ENCODE measurements at places on chromosomes 1 and 21.

DNA sequence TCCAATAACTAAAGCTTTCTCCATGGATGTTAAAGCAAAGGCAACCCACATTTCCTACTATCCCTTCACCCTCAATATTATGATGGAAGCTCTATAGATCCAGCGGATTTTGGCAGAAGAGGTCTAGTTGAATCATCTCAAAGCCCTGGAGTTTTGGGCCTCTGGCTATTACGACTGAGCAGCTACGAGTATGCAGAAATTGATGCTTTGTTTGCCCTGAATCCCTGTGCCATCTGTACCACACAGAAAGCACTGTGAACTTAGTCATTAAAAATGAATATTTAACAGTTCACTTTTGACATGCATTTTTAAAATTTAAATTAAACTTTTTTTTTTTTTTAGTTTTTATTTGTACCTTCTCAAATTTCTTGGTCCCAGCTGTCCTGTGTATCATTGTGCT is 705.4 kb upstream of the PTBP2 start:
- no peak for DNase-seq

GRCh38 chr1:182301467-182302198 is 90.0 kb downstream of the GLUL start:
- DNase-seq, result no peak

- DNase-seq, result no peak
Observed at GRCh38 chr1:236823559-236823958, 28.5 kb downstream of the MTR start.

DNA sequence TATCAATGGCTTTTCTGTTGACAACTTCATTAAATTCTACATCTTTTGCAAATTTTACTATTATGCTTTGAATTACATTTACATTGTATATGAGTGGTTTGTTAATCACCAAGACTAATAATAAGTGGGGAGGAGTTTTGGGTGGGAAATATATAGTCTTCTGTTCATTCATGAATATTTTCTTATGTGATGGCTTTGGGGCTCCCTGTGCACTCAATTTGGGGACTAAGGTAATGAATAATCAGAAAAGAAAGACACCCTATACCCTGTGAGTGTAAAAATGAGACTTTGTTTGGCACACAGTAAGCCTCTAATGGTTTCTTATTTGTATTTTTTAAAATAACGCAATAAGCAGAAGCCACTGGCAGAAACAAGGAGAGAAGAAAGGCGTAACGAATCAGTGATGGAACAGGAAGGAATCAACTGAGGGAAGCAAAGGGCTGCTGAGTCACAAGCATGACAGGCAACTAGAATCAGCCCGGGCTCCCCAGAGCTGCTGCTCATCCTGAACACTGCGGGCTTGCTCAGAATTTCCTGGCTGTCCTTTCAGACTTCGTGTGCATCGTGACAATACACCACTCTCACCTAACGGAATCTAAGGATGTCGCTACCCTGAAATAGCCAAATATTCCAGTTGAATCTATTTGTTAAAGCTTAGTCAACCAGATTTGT is 20.8 kb upstream of the RGS2 start:
- DNase-seq, result no peak

GRCh38 chr1:168614235-168614634 is 37.8 kb downstream of the XCL1 start:
- no peak for DNase-seq

DNA sequence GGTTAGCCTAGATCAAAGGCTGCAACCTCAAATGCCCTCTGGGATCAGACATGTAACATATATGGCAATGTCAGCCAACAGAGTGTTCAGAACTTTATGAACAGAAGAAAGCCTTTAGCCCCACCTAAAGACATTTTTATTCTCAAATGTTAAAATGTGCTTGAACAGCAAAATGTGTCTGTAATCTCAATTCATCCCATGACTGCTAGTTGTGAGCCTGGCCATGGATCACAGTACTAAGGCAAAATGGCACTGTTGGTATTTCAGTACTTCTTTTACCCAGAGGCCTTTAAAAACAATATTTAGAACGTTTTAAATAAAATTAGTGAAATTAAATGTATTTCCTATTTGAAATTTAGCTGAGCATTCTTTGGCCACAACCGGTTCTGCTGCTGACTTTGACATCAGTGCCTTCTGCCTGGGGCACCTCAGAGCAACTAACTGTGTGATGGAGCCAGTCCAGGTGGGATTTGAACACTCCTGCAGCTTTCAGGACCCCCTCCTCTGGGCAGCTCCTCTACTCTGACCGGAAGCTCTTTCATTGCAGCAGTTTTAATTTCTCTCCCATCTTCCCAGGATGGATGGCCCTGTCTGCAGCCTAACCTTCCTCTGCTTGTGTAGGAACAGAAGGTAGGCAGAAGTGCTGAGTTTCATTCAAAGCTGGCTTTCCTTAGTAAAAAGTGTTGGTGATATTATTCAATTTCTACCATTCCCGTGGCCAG is 68.3 kb upstream of the NFIA start:
- DNase-seq, result no peak

DNA sequence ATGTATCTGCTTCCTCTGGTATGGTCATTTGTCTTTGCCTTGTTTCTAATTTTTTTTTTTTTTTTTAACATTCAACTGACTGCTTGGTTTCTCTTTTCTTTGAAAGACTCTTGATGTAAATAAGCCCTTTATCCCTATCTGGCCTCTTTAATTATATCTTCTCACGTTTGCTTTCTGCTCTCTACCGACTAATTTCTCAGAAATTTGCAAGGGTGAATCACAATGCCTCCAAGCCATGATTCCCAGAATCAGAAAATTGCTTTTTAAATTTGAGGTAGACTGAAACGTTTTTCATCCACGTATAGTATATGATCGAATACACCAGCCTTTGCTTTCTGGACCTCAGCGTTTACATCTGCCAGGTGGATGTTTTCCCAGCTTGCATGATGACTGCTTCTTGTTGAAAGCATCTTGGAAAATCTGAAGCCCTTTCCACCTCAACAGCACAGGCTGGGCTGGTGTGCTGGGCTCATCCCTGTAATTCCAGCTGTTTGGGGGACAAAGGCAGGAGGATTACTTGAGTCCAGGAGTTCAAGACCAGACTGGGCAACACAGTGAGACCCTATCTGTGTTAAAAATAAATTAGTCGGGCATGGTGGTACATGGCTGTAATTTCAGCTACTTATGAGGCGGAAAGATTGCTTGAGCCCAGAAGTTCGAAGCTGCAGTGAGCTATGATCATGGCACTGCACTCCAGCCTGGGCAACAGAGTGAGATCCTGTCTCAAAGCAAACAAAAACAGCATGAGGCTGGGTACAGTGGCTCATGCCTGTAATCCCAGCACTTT is 35.0 kb upstream of the GPR137B start:
- DNase-seq, result no peak

DNA sequence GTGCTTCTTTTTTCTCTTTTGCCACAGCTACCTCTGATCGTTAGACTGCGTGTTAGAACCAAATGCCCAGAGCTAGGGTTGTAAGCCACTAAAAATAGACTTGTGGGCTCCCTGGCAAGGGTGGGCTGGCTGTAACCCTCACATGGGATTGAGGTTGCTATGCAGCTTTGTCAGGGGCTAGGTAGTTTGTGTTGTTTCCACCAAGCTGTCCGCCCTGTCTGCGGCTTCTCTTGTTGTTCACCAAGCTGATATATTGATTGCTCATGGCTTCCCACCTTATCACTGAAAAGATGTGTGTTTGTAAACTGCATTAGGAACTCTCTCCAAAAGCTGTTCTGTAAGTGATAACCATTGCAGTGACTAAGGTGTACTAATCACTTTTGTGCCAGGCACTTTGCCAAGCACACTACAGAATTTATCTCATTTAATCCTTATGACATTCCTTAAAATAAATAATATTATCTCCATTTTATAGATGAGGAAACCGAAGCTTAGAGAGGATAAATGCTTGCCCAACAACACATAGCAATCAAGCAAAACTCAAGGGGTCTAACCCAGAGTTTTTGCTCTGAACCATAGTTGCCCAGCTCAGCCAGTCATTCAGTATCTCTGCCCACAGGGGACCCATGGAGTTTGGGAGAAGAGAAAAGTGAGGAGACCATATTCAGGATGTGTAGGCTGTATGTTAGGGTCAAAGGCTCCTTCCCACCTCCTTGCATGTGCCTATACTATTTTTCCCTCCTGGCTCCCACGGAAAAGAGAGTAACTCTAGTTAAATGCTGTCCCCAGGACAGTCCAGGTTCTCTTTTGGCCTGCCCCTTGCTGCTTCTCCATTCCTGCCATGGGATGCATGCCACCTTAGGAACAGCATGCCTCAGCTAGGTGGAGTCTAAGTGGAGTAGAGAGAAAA is 42.2 kb upstream of the TARBP1 start:
- no peak for DNase-seq

- DNase-seq, result no peak
Observed at GRCh38 chr1:84266748-84267147, 34.8 kb upstream of the SAMD13 start.
